C1 segment of cervical spinal cord (tissue), 14 donors: ENCODE measurements at places on chromosomes 2 and 18.

DNA sequence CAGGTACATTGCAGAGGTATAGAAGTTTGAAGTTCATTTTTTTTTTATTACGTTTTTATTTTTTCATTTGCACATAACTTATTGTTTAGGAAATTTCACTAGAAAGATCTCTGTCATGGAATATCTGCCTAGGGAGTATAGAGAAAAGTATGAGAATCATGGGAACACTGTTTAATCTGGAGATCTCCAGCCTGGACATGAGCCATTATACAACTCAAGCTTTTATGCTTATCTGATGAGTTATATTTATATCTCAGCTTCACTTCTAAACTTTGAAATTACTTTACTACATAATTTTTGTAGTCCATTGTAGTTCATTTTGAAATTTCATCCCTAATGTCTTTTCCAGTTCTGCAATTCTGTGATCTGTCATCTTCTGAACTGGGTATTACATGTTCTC, 515.6 kb downstream of the ERBB4 start:
- no peak for DNase-seq

DNA sequence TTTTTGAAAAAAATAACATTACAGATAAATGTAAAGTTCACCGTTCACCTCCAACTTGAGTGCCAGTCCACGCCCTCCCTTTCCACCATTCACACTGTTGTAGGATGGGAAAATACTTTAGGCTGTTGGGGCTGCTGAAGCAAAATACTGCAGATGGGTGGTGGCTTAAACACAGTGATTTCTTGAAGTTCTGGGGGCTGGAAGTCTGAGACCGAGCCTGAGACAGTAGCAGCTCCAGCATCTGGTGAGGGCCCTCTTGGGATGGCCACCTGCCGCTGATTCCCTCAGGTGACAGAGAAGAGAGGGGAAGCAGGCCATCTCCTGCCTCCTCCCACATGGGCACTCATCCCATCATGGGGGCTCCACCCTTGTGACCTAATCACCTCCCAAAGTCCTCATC, 17.7 kb downstream of the ALLC start:
- DNase-seq: no peak

DNA sequence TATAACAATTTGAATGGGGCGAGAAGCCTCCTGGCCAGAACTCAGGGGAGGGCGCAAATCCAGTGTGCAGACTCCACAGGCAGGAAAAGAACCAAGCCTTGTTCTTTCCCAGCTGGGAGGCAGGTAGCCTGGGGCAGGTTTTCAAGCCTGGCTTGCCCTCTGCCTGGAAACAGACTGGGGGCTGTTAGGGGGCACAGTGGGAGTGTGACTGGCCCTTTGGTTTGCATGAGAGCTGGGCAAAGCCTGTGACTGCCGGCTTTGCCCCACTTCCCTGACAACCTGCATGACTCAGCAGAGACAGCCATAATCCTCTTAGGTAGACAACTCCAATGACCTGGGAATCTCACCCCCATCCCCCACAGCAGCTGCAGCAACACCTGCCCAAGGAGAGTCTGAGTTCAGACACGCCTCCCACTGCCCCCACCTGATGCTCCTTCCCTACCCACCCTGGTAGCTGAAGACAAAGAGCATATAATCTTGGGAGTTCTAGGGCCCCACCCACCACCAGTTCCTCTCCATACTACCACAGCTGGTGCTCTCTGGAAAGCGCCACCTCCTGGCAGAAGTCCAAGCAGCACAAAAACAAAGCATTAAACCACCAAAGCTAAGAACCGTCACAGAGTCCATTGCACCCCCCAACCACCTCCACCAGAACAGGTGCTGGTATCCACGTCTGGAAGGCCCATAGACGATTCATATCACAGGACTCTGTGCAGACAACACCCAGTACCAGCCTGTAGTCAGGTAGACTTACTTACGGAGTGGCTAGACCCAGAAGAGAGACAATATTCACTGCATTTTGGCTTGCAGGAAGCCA, 402.5 kb downstream of the STK39 start:
- no peak for DNase-seq

DNA sequence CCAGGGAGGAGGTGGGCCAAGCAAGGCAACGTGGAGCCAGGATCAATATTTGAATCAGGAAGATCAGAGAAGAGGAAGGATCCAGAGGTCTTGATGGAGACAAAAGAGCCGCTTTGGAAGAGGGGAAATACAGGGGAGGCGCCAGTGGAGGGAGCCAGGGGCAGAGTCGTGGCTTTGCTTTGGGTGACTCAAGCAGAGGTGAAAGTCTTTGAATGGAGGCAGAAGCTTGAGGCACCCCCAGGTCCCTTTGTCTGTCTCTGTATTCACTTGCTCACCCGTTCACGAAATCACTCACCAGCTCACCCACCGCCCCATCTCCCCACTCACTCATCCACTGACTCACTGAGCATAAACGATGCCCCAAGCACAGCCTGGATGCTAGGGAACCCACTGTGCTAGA, 134.1 kb downstream of the ACOXL start:
- DNase-seq: no peak

DNA sequence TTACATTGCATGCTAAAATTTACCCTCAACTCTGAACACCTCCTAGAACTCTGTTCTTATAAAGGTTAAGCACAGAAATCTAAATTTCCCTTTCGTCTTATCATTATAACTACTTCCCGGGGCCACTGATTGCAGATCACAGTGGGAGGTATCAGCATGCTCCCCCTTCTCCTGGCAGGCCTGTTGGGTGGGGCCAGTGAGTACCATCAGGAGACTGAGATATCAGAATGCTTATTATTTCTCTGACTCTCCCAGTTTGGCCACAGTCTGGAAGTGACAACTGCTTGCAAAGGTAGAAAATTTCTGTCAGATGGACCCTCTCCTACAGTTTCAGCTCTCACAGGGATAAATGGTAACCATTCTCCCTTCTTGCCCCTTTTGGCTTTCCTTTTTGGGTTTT, 62.6 kb downstream of the DSEL start:
- no peak for DNase-seq

DNA sequence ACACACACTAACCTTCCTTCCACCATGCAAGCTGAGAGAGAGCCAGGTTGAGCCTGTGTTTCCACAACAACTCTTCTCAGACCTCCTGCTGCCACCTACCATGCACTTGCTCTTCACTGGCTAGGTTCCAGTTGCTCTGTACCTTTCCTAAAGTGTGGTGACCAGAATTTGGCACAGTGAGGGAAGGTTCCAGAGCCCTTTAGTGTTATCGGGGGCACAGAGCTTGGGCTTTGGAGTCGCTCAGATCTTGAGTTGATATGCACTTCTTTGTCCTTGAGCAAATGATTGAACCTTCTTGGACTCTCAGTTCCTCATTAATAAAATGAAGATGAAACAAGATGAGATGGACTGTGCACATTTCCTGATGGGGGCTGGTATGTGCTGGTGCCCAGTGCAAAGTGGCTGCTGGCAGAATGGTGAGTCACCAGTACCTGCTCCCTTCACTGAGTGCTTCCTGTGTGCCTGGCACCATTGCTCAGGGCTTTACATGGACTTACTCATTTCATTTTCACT, 47.1 kb downstream of the NEDD4L start:
- DNase-seq: no peak
